ENCODE measurements at places on chromosomes 2 and 18.

DNA sequence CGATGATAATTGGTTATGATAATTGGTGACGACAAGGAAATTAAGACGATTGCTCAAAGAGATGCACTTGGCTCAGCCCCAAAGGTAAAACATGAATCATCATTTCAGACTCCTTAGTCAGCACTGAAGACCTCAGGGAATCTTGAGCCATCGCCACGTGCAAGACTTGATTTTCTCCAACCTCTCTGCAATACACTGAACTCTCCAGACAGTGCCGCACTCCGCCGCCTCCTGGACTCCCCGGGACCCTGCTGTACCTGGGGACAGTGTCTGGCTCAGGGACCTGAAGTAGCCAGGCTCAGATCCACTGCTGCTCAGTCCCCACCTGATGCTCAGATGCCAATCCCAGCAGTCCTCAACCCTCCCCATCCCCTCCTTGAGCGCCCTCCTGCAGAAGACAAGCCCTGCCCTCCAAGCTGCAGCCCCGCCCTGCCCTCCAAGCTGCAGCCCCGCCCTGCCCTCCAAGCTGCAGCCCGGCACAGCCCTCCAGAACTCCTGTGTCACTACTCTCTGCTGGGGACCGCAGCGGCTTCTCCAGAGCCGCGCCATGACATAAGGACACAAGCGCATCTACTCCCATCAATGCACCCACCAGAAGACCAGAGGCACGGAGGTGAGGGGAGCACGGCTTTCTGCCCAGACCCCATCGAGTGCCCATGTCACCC lies 1.1 kb downstream of the TMEM18 start:
- DNase-seq: peak; percentile 17

GRCh38 chr2:119289642-119290041 lies 66.0 kb downstream of the STEAP3 start:
- DNase-seq: no peak

DNA sequence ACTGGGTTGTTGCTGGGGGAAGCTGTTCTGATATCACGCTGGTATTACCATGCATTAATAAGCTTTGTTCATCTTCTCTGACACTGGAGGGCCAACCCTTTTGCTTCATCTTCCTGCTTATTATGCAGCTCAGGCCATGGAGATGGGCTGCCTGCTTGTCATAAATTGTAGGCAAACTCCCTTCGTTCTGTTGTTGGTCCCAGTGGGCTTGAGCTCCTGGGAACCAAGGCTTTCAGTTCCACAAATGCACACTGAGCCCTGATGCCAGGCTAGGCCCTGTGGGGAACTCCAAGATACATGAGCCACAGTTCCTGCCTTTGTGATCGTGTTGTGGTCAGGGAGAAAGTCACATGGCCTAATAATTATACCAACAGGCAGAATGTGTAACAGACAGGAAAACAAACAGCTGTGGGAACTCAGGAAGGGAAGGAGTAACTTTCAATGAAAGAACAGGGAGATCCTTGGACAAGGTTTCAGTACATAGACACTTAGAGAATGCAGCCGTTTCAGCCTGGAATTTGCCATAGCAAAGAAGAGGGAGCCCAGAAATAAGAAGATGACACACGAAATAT lies 49.0 kb upstream of the BCL2L11 start:
- no peak for DNase-seq

DNA sequence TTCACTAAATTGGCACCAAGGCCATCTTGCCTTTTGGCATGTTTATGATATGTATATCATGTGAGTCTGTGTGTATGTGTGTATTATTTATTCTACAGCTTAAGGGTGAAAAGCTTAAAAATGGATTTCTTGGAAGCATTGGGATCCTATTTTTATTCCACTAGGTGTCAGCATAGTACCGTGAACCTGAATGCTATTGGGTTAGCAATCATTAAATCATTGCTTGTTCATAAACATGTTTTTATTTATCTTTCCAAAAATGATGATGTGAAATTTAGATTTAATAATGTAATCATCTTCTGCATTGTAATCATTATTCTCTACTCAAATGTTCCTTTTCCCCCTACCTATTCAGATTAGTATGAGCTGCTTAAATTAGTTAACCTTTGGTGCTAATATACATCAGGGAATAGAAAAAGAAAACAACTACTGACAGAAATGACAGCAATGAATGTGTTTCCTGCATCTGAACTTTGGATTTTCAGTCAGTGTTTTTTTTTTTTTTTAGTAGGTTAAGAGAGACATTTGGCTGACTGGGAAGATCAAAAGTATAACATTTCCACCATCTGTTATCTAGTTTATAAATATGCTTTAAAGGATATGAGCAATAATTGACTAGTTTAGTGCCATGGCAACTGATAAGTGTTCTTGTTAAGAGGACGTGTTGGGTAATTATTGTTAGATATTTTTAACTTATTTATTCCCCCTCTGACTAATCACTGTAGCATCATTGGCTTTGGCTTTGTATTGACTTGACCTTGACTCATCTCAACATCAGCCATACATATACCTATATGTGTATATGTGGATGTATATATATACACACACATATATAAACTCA lies 14.1 kb upstream of the ZSWIM2 start:
- DNase-seq: no peak

DNA sequence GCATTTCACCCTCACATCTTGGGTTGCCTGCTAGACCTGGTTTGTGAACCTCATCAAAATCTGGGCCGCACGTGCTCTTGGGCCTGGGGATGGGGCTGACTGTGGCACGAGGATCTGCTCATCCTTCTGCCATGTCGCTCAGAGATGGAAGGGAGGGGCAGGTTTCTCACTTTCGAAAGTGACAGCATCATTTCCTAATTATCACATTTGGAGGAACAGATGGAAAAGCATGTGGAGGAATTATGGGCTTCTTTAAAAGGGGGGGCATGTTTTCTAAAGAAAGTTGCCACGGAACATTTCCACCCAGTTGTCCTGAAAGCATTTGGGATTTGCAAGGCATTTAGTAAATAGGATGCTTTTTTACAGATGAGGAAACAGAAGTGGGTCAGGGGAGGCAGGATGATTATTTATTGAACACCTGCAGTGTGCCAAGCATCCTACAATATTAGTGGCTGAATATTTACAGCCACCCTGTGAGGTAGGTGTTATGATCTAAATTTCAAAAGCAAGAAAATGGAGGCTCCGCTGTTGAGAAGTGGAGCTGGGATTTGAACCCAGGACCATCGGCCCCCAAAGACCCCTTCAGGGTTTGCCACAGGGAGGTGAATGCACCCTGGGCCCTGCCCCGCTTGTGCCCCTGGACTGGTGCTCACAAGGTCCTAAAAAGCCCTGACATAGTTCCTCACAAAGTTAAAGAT lies 104.2 kb upstream of the MYCN start:
- DNase-seq: no peak

DNA sequence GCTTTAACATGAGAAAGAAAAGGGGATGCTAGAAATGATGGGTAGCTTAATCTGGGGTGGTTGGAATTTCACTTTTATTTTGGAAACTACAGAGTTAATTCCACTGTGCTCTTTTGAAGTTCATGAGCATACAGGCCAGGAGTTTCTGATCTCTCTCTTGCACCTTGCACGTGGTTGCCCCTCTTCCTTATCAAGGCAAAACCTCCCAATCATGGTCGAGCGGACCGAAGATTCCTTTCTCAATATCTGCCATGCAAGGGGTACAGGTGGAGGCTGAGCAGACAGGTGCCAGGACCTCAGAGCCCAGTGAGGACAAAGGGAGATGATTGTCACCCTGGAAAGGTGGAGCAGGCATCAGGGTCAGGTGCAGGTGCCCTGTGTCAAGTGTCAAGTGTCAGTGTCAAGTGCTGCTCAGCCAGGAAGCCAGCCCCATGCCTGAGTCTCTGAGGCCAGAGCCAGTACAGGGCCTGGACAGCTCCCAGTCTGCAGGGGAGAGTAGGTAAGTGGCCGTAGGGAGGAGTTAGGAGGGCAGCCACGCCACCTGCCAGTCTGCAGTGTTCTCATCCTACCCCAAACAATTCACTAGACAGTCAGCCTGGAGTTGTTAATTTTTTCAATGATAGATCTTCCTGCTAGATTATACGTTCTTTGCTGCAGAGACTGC lies 42.2 kb downstream of the LPIN1 start:
- no peak for DNase-seq

GRCh38 chr2:102582845-102583244 lies 36.5 kb upstream of the SLC9A2 start:
- no peak for DNase-seq

GRCh38 chr2:29981402-29981801 lies 60.0 kb upstream of the ALK start:
- DNase-seq: no peak

DNA sequence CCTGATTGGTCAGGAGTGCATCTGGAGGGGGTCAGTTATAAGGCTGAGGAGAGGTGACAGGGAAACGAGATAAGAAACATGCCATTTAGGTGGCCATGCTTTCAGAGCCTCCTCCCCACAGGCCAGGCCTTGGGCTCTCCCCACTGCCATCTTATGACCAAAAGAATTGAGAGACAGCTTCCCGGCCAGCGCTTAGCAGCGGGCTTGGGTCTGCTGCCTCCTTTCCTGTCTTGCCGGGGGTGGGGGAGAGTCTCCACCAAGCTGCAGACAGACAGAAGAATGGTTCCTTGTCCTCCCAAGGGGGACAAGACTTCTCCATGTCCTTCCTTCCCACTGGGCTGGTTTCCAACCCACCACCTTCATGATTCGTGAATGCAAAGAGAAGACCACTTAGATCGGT lies 171.3 kb downstream of the SMAD7 start:
- no peak for DNase-seq

- DNase-seq: no peak
Measured at GRCh38 chr18:48992791-48993555, 42.2 kb upstream of the SMAD7 start.

- no peak for DNase-seq
Measured at GRCh38 chr18:74512321-74513053, 16.3 kb downstream of the CNDP2 start.

GRCh38 chr2:97653473-97653872 lies 7.6 kb downstream of the COX5B start:
- no peak for DNase-seq

DNA sequence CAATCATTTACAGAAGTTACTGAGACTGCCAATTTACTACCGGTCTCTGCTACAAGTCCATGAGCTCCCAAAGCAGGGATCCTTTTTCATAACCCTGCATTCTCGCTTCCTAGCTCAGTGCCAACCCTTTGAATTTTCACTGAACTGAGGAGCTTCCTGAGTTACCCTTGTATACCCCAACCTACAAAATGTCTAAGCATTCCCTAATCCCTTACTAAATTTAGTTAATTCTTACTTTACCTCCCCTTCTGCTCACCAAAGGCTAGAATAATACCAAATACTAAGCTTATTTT lies 9.6 kb downstream of the MAT2A start:
- no peak for DNase-seq

DNA sequence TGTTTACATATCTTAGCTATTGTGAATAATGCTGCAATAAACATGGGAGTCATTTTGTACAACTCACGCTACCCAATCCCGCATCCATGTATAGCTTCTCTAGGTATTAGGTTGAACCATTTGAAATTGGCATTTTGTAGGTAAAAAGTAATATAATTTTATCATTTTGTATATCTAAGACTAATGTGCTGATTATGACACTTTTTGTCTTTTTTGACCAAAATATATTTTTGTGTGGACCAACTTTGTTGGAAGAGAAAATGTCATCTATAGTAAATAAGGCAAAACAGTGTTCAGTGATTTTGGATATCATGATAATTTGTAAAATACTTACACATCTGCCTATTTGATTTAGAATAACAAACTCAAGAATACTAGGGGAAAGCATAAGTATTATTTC lies 150.7 kb downstream of the MAP2 start:
- no peak for DNase-seq

GRCh38 chr2:129888896-129889295 lies 90.6 kb upstream of the RAB6C start:
- no peak for DNase-seq

DNA sequence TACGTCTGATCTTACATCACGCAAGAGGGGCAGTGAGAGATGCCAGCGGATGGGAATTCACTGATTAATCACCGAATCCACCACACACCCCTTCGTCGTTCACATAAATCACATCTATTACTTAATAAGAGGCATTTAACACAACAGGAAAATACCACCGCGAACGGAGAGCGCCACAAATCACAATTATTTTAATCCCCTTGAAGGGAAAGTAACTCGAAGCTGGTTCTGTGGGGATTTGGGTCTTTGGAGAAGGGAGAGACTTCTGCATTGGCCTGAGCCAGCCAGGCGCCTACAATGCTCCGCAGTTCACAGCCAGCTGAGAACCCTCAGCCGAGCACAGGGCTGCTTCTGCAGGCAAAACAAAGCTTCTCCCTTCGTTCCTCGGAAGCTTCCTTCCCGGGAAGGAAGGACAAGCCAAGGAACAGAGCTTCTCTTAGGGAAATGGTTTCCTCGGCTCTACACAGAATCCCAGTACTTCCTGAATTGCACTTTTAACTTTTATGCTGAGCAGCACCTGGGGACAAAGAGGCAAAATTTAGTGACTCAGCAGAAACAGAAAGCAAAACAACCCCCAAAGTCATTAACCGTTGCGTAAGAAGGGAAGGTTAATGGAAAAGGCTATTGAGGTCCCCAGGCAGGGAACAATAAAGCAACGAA lies at the start of gene LRP1B:
TSS of gene LRP1B (minus strand) at position 7 of the 660 bp plus-strand sequence. CDS start 287 bp downstream, outside the sequence.
- DNase-seq: no peak

DNA sequence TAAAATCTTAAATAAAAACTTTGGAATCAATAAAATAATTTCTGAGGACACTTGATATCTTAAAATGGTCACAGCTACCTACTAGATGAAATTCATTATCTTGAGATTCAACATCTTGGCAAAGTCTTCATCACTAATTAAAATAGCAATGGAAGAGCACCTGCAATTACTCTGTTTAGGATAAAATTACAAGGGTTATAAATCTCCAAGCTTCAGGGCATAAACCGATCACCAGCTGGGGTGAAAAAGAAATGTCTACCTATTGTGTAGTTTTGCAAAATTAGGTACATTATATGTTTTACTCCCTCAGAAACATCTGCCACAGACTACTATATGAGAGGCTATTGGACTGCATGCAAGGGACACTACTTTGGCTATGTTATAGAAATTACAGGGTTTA lies 327.1 kb downstream of the CCDC178 start:
- no peak for DNase-seq

DNA sequence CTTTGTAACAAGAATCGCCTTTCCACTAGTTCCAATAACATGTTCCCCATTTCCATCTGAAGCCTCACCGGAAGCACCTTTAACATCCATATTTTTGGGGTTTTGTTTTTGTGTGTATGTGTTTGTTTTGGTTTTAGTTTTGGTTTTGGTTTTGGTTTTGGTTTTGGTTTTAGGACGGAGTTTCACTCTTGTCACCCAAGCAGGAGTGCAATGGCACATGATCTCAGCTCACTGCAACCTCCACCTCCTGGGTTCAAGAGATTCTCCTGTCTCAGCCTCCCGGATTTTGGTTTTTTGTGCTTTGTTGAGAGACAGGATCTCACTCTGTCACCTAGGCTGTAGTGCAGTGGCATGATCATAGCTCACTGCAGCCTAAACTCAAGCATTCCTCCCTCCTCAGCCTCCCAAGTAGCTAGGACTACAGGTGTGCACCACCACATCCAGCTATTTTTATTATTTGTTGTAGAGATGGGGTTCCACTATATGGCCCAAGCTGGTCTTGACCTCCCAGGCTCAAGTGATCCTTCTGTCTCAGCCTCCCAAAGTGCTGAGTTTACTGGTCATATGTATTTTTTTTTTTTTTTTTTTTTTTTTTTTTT lies 36.3 kb downstream of the TGOLN2 start:
- DNase-seq: no peak

- DNase-seq: no peak
Measured at GRCh38 chr18:67778016-67778415, 261.5 kb upstream of the DSEL start.

Data from effector memory CD4-positive, alpha-beta T cell (primary cell).